ENCODE measurements at places on chromosomes 4 and X.

DNA sequence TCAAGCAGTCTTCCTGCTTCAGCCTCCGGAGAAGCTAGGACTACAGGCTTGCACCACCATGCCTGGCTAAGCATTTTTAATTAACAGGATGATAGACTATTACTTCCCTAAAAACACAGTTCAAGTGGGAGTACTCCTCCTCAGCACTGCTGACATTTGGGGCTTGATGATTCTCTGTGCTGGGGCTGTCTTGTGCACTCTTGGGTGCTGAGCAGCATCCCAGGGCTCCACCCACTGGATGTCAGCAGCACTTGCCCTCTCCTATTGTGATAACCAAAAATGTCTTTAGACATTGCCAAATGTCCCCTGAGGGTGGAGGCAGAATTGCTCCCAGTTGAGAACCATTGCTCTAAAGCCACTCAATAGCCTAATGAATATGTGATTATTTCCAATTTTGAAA lies 60.4 kb downstream of the CLCN4 start:
- no peak for DNase-seq

DNA sequence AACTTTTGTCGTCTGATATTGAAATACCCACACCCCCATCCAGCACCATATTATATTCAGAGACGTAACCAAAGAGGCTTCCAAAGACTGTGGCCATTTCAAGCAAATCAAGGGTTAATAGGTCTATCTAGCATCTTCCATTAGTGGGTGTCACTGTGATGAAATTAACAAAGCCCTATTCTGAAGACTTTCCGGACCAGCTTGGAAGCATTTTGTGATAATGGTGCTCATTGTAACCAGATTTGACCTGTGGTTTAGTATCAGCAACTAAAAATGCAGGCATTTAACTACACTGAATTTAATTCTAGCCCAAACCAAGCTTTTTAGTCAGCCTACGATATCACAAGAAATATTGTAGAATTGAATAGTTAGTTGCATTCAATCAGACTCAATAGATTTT lies 309.7 kb upstream of the TENM3 start:
- no peak for DNase-seq

GRCh38 chr4:177484613-177485021 lies 42.4 kb upstream of the AGA start:
- no peak for DNase-seq

DNA sequence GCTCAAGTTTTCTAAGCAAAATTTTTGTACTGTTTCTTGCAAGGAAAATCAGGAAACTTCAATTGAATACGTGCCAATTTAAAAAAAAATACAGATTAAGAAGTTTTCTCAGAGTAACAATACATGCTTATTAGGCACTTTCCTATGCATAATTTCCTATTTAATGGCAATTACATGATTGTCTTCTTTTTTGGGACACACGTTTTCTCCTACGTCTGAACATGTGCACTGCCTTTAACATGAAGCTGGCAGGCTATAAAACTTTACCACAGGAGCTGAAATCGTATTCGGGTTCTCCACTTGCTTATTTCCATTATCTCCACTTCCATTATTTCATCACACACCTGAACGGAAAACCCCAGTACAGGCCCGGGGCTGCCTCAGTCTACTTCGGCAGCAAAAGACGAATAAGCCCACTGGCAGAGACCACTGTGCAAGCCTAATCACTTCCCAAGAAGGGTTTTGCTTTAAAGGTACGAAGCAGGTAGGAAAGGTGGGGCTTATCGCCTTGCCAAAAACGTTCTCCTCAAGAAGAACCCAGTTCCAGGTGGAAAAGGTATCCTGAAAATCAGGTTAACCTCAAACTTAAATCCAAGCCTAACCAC lies 575 bp downstream of the RCHY1 start:
- no peak for DNase-seq

- DNase-seq, result no peak
Observed at GRCh38 chrX:49695276-49696180, at the start of gene PAGE1. Gene PAGE1 (minus strand): TSS chrX:49695984. CDS start chrX:49694770, 1,214 bp downstream.

DNA sequence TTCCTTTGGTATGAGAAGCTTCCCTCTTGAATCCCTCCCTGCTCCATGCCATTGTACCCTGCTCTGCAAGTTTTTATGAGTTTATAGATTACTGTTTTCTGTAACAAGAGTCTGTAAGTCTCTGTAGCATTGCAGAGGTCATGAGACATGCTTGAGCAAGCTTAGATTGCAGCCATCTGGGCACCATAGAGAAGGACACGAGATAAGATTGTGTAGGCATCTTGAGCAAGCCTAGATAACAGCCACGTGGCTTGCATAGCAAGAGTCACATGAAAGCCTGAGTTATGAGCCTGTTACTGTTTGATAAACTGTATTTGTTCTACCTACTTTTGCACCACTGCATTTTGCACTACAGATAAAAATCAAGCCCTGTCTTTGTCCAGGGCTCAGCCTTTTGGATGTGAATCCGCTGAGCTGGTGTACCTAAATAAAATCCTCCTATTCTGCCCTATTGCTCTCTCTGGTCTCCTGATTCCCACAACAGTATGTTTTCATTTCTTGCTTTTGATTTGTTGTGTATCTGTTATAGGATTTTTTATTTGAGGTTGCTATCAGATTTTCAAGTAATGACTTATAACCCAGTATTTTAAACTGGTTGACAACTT lies 127.4 kb upstream of the ANKRD50 start:
- no peak for DNase-seq

- DNase-seq, result no peak
Observed at GRCh38 chr4:66516940-66517339, 846.7 kb upstream of the EPHA5 start.

DNA sequence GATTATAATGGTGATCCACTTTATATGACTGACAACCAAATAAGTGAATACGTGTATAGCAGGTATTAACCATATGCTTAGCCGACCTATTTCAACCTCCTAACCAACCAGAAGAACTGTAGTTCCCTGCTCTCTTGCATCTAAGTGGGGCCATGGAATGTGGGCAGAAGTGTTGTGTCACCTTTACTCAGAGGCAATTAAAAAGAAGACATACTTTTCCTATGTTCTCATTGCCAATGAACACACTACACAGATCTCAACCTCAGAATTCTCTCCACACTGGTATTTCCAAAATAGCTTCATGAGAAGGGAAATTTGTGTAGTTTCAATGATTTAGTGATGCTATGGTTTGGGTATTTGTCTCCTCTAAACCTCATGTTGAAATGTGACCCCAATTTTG lies 3.2 kb upstream of the NFKB1 start:
- no peak for DNase-seq

- no peak for DNase-seq
Observed at GRCh38 chr4:25813448-25814106, 49.2 kb downstream of the SEL1L3 start.

DNA sequence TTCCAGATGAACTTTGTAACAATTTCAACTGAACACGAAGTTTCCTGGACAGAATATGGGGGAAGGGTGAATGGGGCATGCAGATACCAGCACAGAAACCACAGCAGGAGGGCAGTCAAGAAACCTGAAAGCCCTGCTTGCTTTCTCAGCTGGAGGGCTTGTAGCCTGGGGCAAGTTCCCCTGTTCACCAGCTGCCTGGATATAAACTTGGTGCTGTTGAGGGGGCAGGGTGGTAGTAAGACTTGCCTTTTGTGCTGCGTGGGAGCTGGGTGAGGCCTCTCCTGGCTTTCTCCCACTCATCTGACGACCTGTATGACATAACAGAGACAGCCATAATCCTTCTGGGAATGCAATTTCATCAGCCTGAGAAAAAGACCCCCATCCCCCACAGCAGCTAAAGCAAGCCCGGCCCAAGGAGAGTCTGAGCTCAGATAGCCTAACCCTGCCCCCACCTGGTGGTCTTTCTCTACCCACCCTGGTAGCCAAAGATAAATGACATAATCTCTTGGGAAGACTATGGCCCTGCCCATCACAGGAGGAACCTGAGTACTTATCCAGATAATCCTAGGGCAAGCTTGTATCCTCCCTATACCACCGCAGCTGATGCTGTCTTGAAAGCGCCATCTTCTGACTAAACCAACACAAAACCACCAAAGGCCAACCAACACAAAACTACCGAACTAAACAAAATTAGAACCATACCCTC lies 234.3 kb downstream of the LAS1L start:
- DNase-seq, result no peak

GRCh38 chrX:44482575-44482974 lies 60.1 kb downstream of the FUNDC1 start:
- DNase-seq, result no peak

DNA sequence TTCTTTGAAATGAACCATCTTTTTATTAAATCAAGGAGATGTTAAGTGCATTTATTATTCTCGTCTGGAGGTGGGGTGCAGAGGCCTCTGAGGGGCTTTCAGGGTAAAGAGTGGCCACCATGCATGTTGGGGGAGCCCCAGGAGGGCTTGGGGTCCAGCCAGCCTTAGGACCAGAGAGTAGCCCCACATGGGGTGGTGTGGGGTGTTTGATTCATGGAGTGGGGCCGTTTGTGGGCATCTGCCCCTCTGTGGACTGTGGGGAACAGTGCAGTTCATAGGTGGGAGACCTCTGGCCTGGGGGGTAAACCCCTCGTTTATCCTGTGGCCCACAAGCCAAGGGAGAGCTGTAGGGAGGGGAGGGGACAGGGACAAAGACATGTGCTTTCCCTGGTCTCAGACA lies 26.9 kb downstream of the HTRA3 start:
- DNase-seq, result no peak

DNA sequence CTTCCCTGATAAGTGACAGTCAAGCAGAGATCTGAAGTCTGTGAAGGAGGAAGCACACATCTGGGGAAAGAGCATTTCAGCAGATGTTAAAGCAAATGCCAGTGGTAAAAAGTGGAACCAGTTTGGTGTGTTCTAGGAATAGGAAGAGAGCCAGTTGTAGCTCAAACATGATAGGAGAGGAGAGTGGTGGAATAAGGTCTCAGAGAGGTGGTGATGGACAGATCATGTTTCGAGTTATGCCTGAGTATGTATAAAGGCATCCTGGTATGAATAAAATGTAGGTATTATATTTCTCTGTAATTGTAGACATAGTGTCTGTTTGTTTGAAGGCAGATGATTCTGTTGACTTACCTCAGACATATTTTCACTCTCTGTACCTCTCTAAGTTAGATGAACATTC lies 89.1 kb downstream of the LARP7 start:
- DNase-seq, result no peak

- no peak for DNase-seq
Observed at GRCh38 chr4:148007314-148007760, 275.4 kb downstream of the ARHGAP10 start.

DNA sequence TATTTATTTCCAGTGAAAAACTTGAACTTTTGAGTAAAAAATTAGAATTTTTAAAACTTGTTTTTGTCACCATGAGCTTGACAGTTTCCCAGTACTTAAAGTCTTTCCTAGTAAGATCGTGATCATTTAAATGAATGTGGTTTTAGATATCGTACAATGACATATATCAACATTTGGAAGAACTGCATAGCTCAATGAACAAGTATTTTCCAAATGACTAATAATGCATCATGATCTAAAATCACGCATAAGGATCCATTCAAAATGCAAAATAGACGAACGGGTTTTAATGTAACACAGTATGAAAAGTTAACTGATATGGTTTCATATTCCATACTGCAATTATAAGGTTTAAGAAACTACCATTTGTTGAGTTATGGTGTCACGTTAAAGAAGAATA lies 4.1 kb upstream of the NDNF start:
- no peak for DNase-seq

- DNase-seq, result no peak
Observed at GRCh38 chr4:169655401-169655800, 35.0 kb downstream of the CLCN3 start.

- no peak for DNase-seq
Observed at GRCh38 chrX:129647418-129648410, 7.0 kb downstream of the APLN start.

- DNase-seq, result no peak
Observed at GRCh38 chrX:120662662-120663061, 32.8 kb upstream of the C1GALT1C1 start.

DNA sequence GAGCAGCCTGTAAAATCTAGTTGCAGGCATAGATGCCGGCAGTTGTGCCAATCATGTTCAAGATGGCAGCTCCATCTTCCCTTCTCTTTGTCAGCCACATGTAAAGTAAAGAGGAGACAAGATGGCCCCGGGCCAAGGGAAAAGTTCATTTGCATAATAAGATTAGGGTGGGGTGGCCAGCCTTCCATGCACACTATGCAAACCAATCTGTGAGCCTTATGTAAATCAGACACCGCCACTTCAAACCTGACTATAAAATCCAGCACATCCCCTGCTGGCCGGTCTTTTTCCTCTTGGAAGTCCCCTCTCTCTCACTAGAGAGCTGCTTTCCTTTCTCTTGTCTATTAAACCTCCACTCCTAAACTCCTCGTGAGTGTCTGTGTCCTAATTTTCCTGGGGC lies 78.9 kb upstream of the CBR4 start:
- no peak for DNase-seq

DNA sequence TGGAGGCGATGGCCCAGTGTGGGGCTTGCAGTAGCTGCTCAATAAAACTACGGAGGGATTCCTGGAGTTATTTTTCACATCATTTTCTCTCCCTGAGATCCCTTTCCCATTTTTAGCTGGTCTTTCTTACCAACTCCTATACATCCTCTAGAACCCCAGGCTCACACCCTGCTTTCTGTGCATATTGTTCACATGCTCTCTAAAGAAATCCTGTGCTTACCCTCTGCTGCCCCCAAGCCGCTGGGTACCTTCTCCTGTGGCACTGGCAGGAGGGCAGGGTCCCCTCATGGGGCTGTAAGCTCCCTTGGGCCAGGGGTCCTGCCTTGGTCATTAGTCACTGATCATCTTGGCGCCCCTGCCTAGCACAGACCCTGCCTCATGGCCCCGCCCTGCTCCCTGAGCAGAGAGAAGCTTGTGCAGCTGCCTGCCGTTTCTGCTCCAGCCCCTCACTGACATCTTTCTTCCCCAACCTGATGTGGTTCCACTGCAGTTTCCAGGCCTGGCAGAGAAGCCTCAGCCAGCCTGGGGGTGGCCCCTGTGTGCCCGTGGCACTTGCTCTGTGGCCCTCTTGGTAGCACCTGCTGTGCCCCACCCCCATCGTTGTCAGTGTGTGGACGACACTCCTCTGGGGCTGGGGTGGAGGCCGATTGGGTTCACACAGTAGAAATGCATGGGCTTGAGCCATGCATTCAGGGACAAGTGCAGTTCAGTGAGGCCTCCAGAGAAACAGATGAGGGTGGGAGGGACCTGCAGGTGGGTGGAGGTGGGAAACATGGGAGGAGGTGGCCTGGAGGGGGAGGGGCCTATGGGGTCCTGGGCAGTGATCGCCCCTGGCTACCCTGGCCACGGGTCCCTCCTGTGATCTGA lies 69.5 kb downstream of the WFS1 start:
- no peak for DNase-seq

- no peak for DNase-seq
Observed at GRCh38 chr4:129239088-129239487, 143.1 kb downstream of the C4orf33 start.

DNA sequence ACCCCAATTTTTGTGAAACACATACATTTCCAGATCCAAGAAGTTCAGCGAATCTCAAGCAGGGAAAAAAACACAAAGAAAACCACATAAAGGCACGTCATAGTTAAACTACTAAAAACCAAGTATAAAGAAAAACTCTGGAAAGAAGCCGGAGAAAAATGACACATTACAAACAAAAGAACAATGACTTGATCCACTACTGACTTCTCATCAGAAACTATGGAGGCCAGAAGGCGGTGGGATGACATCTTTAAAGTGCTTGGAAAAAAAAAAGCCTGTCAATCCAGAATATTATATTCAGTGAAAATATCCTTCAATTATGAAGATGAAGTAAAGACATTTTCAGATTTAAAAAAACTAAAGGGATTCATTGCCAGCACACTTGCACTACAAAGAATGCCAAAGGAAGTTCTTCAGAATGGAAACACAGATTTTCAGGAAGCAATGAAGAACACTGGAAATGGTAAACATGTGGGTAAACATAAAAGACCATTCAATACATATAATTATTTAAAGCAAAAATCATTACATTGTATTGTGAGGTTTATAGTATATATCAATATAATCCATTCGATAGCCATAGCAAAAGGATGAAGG lies 32.6 kb upstream of the PPP2R2C start:
- no peak for DNase-seq

Measured in CD4-positive, alpha-beta T cell treated with Interleukin-15 for 4 hours (primary cell).